ENCODE measurements at places on chromosomes 11 and 22.
A peak's percentile ranks its signal among the peaks of the same experiment; 100 is the strongest.

DNA sequence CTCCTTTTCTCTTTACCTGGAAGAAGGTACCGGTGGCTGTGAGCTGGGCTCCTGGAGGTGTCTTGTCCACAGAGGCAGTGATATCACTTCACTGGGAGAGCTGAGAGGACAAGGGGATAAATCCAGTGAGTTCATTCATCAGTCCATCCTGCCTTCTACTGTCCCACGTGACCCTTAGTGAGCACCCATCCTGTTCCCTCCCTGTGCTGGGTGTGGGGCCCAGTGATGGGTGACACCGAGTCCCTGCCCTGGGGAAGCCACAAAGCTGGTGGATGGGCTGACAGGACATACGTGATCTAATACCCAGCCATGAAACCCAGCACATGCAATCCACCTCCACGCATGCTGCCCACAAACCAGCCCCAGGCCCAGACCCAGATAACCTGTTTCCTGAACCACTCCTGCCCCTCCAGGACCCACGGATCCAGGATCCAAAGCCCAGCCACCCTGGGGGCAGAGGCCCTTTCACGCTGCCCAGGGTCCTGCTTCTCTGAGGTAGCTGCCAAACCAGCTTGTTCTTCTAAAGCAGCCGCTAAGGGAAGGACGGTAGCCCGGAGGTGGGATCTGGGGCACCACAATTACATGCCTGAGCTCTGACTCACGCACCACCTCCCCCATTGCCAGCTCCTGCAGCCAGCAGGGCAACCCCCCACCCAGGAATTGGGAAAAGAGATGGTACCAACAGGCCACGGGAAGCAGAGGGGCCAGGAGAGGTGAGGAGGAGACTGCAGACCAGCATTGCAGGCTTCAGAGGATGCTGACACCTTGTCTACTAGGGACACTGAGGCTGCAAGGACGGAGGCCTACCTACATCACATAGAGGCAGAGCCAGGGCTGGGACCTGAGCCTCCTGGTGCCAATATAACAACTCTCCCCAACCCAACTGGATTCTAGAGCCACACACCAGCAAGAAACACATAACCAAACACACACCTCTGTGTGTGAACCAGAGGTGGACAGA is 35.2 kb downstream of the GDPD5 start:
- no peaks in the 10 kb centered on the region for H3K27me3 ChIP-seq
- no peak for DNase-seq
- H3K4me3 ChIP-seq: no peak overlapping the region
- H3K4me1 ChIP-seq: peaks cover 21% of the 10 kb centered on the region
- peak overlapping the region; percentile 26 for H3K27ac ChIP-seq

- no peak overlapping the region for H3K27ac ChIP-seq
- H3K4me1 ChIP-seq: peaks cover 2% of the 10 kb centered on the region
- no peaks in the 10 kb centered on the region for H3K36me3 ChIP-seq
- H3K27me3 ChIP-seq: peaks cover 5% of the 10 kb centered on the region
- DNase-seq: no peak
These were observed 7.6 kb downstream of the NECTIN1 start for GRCh38 chr11:119721129-119722120.

GRCh38 chr22:30396871-30397655 is at the start of gene SEC14L2:
Gene SEC14L2 (plus strand): TSS chr22:30397018. CDS start chr22:30397117, 99 bp downstream.
- peaks cover 49% of the 10 kb centered on the region for H3K4me1 ChIP-seq
- peak; percentile 81 for DNase-seq
- H3K27ac ChIP-seq: peak within 1 kb of the TSS; percentile 87
- peaks cover 15% of the 10 kb centered on the region for H3K36me3 ChIP-seq

GRCh38 chr11:61473370-61474012 is 35.1 kb upstream of the LRRC10B start:
- DNase-seq: no peak
- peaks cover 25% of the 10 kb centered on the region for H3K36me3 ChIP-seq
- H3K27ac ChIP-seq: peak overlapping the region; percentile 14
- peaks cover 8% of the 10 kb centered on the region for H3K4me1 ChIP-seq

- no peaks in the 10 kb centered on the region for H3K36me3 ChIP-seq
- H3K27ac ChIP-seq: no peak overlapping the region
- peaks cover 7% of the 10 kb centered on the region for H3K27me3 ChIP-seq
- no peak overlapping the region for H3K4me3 ChIP-seq
These were observed 6.0 kb upstream of the PAK1 start for GRCh38 chr11:77479746-77480352.

- peaks cover 26% of the 10 kb centered on the region for H3K4me1 ChIP-seq
- H3K27ac ChIP-seq: no peak overlapping the region
- H3K36me3 ChIP-seq: no peaks in the 10 kb centered on the region
- no peak overlapping the region for H3K4me3 ChIP-seq
- H3K27me3 ChIP-seq: no peaks in the 10 kb centered on the region
These were observed 3.4 kb downstream of the PLAAT3 start for GRCh38 chr11:63610604-63611394.

DNA sequence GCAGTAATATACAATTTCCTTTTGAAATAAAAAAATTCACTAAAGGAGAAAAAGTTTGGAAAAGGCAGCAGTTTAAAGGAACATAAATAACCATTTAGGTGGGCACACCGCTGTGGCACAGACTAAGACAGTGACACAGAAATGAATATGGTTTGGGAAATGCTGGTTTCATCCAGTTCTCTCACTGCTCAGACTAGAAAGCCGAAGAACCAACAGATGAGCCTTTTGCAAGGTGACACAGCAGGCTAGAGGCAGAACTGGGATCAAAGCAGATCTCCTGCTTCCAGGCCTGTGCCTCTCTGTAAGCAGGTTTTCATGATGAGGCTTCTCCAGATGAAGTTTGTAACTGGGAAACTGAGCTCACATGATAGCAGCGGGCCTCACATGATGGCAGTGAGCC is 380.0 kb upstream of the NARS2 start:
- no peaks in the 10 kb centered on the region for H3K36me3 ChIP-seq
- DNase-seq: no peak
- no peak overlapping the region for H3K4me3 ChIP-seq
- H3K4me1 ChIP-seq: no peaks in the 10 kb centered on the region
- H3K27me3 ChIP-seq: peaks cover 20% of the 10 kb centered on the region
- H3K27ac ChIP-seq: no peak overlapping the region

DNA sequence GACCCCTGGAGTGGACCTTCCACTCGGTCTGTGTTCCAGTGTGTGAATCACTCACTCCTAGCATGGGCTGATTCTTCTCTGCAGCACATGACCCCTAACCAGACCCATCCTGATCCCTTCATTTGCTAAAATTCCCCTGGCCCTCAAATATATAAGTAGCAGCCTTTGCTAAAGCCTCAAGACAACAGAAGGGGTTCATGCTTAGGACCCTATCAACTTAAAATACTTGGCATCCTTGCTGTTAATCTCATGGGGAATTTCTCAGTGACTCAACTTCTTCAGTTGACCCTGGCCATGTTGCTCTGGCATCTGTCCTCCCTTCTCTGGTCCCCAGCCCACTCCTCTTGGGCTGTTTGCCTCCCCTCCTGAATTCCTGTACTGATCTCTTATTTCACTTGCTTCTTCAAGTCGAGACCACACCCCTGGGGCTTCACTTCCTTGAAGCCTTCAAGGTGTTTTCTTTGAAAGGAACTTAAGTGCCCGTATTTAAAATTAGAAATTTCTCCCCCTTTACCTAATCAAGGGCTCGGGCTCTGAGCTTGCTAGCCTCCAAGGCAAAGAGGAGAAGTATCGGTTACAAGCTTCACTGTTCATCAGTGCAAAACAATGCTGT is 23.6 kb downstream of the NNMT start:
- peaks cover 22% of the 10 kb centered on the region for H3K4me1 ChIP-seq
- H3K27ac ChIP-seq: no peak overlapping the region
- no peak overlapping the region for H3K4me3 ChIP-seq
- no peaks in the 10 kb centered on the region for H3K36me3 ChIP-seq

DNA sequence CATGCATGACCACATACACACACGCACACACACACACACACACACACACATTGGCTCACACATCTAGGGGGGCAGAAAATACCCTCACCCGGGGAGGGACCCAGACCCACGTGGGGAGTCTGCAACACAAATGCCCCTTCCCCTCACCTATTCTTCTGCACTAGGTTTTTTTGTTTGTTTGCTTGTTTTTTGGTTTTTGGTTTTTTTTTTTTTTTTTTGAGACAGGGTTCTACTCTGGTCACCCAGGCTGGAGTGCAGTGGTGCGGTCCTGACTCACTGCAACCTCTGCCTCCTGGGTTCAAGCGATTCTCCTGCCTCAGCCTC is 28.4 kb downstream of the WEE1 start:
- no peaks in the 10 kb centered on the region for H3K36me3 ChIP-seq
- H3K4me3 ChIP-seq: peak overlapping the region; percentile 69
- H3K27ac ChIP-seq: peak overlapping the region; percentile 92
- H3K4me1 ChIP-seq: peaks cover 32% of the 10 kb centered on the region
- DNase-seq: no peak

DNA sequence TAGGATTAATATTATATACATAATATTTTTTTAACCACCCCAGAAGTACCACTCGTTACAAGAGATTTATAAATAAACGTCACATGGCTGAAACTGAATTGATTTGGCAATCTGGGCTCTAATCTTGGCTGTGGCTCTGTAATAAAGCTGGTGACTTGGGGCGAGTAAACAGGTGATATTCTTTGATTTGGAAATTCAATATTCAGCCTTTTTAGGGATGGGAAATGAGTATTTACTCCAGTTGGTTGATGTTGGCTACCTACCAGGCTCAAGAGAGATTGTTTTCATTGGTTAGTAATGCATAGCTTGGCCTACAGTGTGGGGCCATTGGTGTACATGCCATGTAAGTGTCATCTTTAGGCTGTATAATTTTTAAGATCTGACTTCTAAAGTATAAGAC is 117.7 kb upstream of the SORL1-AS1 start:
- no peak overlapping the region for H3K27ac ChIP-seq
- DNase-seq: no peak
- H3K36me3 ChIP-seq: peaks cover 90% of the 10 kb centered on the region
- peaks cover 17% of the 10 kb centered on the region for H3K4me1 ChIP-seq
- no peak overlapping the region for H3K4me3 ChIP-seq

DNA sequence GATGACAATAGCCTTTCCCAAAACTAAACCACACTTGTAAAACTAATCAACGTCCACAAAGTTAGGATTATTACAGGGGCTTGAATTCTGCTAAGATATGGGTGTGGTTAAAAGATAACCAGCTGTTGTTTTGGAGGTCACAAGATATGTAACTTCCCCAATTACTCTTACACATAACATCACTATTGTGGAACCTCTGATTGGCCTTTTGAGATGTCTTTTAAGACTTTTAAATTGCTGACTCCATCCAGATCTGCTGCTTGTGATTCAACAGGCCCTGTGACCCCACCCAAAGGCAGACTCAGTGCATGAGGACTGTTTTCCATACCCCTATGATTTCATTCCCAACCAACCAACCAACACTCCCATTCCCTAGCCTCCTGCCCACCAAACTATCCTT is 893.9 kb downstream of the OPCML start:
- H3K27me3 ChIP-seq: no peaks in the 10 kb centered on the region
- DNase-seq: no peak
- H3K4me1 ChIP-seq: peaks cover 5% of the 10 kb centered on the region
- no peak overlapping the region for H3K27ac ChIP-seq
- H3K4me3 ChIP-seq: no peak overlapping the region

DNA sequence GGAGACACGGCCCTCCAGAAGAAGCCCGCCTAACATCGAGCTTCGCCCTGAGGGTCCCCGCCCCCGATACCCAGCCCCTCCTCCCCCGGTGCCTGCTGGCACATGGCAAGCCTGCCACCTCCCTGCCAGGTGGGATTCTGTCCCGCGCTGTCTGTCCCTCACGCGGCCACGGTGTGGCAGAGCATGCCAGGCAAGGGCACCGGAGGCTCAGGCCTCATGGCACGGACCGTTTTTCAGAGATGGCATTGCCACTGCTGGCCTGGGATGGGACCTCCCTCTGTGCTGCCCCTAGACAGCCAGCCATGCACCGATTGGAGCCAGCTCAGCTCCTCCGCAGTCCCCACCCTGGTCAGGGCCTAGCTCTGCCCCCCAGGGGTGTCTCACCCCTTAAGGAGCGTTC is 19.4 kb downstream of the MRPL23 start:
- no peaks in the 10 kb centered on the region for H3K36me3 ChIP-seq
- no peak for DNase-seq
- no peak overlapping the region for H3K27ac ChIP-seq
- no peak overlapping the region for H3K4me3 ChIP-seq
- no peaks in the 10 kb centered on the region for H3K4me1 ChIP-seq
- no peaks in the 10 kb centered on the region for H3K27me3 ChIP-seq

DNA sequence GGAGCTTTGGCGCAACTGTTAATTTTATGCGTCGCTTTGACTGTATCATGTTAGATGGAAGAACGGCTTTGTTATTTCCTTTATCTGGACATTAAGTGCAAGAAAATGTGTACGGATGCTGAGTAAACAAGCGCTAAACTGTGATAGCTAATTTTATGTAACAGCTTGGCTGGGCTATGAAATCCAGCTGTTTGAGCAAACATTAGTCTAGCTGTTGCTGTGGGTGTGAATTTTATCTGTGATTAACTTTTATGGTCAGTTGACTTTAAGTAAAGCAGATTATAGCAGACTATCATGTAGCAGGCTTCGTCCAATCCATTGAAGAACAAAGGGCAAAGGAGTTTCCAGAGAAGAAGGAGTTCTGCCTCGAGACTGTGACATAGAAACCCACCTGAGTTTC is 14.0 kb downstream of the OR8A1 start:
- no peak overlapping the region for H3K27ac ChIP-seq
- DNase-seq: no peak
- H3K4me3 ChIP-seq: no peak overlapping the region
- no peaks in the 10 kb centered on the region for H3K36me3 ChIP-seq

GRCh38 chr11:73498343-73498742 is 99.6 kb downstream of the FAM168A start:
- DNase-seq: no peak
- H3K4me1 ChIP-seq: peaks cover 29% of the 10 kb centered on the region
- H3K4me3 ChIP-seq: no peak overlapping the region
- H3K27ac ChIP-seq: no peak overlapping the region

DNA sequence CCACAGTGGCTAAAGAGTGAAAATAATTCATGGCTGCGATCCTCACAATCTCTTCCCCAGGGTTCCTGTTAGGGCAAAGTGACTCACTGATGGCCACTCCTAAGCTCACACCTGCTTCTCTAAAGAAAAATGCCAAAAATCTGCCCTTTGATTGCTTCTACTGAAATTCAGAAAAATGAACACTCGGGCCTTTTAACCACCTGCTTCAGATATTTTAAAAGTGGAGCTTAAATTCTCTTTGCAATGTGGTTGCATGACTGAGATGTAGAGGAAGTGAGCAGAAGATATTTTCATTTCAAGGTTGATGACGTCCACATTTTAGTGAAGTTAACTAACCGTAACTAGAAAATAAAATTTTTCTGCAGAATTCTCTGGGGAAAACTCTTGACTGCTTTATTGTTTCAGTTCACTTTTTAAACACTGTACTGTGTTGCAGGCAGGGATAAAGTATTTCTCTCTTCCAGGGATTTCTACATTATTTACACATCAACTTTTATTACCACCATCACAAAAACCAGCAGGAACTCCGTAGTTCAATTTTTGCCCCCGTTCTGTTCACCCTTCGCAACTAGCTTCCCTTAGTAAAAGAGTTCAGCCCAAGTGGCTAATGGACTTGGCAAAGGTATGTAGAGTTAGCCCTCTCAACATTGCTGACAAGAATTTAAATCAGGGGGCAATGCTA is 8.5 kb downstream of the RAB30 start:
- H3K27me3 ChIP-seq: no peaks in the 10 kb centered on the region
- peak overlapping the region; percentile 77 for H3K4me3 ChIP-seq
- DNase-seq: no peak
- H3K36me3 ChIP-seq: peaks cover 29% of the 10 kb centered on the region
- peaks cover 72% of the 10 kb centered on the region for H3K4me1 ChIP-seq
